ENCODE measurements at places on chromosomes 3 and 15.

- no peak for DNase-seq
Observed at GRCh38 chr3:197520311-197521276, 35.2 kb downstream of the BDH1 start.

DNA sequence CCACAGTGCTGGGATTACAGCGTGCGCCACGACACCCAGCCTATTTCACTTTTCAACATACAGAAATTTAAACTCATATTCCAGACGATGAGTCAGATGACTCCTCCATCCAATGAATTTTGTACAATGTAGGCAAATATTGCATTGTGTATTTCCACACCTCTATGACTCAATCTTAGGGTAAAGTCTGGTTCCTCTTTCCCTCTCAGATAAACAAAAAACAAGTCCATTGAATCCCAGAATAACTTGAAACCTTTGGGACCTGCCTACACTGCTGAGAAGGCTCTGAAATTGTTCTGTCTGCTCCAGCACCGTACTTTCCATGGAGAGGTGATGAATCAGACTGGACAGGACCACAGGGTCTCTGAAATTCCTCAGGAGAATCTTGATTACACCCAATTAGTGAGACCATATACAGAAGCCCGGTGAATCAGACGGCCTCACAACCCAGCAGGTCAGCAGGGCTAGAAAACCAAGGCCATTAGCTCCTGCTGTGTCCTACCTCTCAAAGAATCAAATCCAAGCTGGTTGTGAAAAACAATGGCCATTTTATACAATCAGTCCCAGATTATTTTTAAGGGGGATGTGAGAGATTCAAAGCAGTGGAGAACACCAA is 112.6 kb downstream of the ERC2 start:
- no peak for DNase-seq

- DNase-seq: no peak
Observed at GRCh38 chr3:64104691-64105111, 81.4 kb upstream of the PSMD6 start.

DNA sequence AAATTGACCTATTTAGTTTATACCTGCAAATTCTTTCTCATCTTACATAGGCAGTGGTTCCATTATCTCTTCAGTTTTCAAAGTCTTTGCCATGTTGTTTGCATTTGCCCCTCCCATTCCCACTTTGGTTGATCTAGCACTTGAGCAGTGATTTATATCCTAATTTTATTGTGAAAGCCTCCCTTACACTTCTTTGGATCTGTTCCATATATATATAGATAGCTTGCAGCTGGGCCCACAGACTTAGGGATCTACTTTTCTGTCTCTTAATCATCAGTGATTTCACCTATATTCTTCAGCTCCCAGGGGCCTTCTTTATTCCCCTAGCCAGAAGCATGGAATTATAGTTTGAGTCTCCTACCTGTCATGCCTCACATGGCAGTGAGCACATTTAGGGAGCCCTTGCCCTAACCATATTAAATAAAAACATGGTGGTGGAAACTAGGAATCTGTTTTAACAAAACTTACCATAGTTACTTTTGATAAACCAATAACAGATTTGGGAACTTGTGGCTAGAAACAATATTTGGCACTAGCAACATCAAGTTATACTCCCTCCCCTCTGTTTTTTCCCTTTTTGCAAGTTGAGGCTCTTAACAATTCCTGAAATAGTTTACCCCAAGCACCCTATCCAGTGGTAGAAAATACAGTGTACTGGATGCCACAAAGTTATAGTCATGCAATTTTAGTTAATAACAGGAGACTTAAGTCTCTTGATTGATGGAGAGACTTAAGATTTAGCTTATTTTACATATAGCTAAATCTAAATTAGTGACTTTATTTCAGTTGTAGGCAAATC is 41.7 kb downstream of the ARIH1 start:
- DNase-seq: no peak

DNA sequence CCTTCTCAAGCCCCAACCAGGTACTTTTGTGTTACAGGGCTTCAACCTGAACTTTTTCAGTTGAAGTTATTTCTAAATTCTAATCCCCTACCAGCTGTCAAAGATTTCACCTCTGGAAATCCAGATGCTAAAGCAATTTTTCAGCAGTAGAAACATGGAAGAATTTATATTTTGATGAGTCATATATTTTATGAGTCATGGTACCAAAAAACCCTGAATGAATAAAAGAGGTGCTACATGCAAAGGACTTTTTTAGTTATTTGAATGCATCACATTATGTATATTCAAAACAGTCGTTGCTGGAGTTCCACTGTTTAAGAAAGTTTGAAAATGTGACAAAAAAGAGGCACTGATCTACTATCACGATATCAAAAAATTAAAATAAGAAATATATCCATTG is 96.0 kb upstream of the ZNF385D start:
- no peak for DNase-seq

DNA sequence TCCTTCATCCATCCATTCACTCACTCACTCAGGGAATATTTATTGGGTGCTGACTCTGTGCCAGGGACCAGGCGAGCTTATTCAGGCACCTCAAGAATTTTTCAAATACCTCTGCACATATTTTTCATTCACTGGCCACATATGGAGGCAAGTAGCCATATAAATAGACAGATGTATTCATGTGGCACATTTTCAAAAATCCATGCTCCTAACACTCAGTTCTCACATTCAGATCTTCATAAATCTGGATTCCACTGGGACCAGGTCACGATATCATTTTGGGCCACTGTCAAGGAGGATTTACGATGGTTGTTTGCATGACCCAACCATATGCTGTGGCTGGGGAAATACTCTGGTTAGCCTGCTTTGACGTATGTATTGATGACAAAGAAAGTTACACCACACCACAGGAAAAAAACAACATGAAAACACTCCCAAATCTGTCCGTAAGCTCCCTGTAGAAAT is 241.8 kb upstream of the LRTM1 start:
- DNase-seq: no peak

Measured in stimulated activated CD4-positive, alpha-beta T cell treated with anti-CD3 and anti-CD28 coated beads, Interleukin-1b, Interleukin-23, amount 100 ng/mL, for 1 hour (primary cell).